ENCODE measurements at places on chromosomes 4 and X. TPM values are rescaled to one million over a fixed set of nuclear protein-coding genes. Genes with fewer than 3 reads are reported as not detected.

STK26 gene
- polyA plus RNA-seq, result 12.4 TPM

DKK2 gene
- 6.2 TPM for polyA plus RNA-seq

TMEM187 gene
- 5.3 TPM for polyA plus RNA-seq

NXF2 gene
- 0.71 TPM for polyA plus RNA-seq

SLIT2 gene
- 52.1 TPM for polyA plus RNA-seq

IL21 gene
- polyA plus RNA-seq, result not detected

PPP1R2C gene
- polyA plus RNA-seq, result not detected

ZBTB49 gene
- polyA plus RNA-seq, result 9.0 TPM

CT83 gene
- not detected for polyA plus RNA-seq

HTR2C gene
- polyA plus RNA-seq, result 0.51 TPM

KLF8 gene
- polyA plus RNA-seq, result 5.3 TPM

ARAP2 gene
- 7.2 TPM for polyA plus RNA-seq

TRO gene
- 127 TPM for polyA plus RNA-seq

DMP1 gene
- 0.14 TPM for polyA plus RNA-seq

TMPRSS11F gene
- polyA plus RNA-seq, result not detected

ETDB gene
- not detected for polyA plus RNA-seq

ABCG2 gene
- 6.8 TPM for polyA plus RNA-seq

STK32B gene
- polyA plus RNA-seq, result 9.2 TPM

- DNase-seq, result no peak
Measured at GRCh38 chr4:163606896-163607691, 112.6 kb downstream of the TMA16 start.

GRCh38 chr4:7872264-7872771 lies 67.3 kb downstream of the AFAP1 start:
- no peak for DNase-seq

- no peak for DNase-seq
Measured at GRCh38 chrX:926070-926469, 286.4 kb downstream of the CRLF2 start.

DNA sequence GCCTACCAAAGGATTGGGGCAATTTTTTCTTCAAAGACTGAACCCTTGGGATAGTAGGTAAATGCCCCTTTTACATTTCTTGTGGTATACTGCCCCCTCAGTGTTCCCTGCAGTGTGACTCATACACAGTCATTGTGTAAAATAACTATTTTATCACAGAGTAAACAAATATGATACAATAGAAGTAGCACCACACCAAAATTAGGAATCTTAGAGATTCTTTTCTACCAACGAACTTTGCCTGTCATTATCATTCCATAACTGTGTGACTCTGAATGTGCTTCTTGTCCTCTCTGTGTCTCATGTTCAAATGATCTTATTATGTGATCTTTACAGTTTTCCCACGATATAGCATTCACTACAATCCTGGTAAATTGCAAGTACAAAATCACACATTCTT lies 517.0 kb downstream of the ZIC3 start:
- no peak for DNase-seq

- no peak for DNase-seq
Measured at GRCh38 chrX:48896611-48897011, 957 bp downstream of the TIMM17B start.

DNA sequence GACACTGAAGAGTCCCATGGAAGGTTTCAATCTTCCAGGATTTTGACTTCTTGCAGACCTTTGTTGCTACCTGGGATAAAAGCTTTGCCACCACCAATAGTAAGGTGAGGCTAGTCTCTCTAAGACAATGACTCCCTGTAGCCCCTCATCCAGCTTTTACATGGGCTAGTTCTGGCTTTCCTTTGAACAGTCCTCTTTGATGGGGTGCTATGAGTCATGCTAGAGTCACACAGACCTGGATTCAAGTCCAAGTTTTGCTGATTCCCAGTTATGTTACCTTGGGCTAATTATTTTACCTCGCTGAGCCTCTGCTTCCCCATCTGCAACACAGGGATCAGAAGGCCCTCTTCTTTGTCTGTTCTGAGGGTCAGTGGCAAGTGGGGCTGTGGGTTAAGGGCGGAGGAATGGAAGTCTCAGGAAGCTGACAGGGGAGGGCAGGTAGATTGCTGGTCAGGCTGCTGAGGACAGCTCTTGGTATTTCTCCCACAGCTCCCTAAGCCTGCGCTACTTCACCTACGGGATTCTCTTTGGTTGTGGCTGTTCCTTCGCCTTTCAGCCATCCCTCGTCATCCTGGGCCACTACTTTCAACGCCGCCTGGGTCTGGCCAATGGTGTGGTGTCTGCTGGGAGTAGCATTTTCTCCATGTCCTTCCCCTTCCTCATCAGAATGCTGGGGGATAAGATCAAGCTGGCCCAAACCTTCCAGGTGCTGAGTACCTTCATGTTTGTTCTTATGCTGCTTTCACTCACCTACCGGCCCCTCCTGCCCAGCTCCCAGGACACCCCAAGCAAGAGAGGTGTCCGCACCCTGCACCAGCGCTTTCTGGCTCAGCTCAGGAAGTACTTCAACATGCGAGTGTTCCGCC lies 90.3 kb downstream of the RLIM start:
- no peak for DNase-seq

DNA sequence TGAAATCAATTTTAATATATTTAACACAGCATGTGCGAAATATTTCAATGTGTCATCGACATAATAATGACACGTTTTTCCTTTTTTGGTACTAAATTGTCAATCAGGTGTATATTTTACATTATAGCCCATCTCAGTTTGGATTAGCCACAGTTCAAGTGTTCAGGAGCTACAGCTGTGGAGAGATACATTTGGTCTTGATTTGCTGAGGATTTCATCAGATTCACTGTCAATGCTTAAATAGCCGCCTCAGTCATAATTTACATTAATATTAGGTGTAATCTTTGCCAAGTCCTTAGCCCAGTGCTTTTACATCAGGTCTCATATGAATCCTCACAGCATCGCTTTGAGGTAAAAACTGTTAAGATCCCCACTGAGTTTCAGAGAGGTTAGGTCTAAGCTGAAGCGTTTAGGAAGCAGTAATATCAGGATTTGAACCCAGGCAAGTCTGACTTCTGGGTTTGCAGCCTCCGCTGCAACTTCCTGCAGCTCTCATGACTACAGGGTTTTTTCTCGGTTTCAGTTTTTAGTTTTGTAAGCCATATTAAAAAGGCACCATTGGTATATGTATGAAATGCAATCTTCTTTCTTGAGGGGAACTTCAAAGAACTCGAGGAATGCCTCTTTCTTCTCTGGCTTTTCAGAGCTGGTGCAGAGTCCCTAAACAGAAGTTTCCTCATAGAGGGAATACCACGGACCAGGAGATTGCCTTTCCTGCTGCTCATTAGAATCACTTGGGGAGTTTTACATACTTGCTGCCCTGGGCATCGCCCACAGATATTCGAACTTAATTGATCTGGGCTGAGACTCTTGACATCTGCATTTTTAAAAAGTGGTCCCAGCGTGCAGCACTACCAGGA lies 6.4 kb downstream of the MTM1 start:
- no peak for DNase-seq

GRCh38 chr4:185110375-185110823 lies 32.7 kb upstream of the SLC25A4 start:
- no peak for DNase-seq

- DNase-seq, result no peak
Measured at GRCh38 chr4:145886871-145887240, 51.8 kb downstream of the ZNF827 start.

DNA sequence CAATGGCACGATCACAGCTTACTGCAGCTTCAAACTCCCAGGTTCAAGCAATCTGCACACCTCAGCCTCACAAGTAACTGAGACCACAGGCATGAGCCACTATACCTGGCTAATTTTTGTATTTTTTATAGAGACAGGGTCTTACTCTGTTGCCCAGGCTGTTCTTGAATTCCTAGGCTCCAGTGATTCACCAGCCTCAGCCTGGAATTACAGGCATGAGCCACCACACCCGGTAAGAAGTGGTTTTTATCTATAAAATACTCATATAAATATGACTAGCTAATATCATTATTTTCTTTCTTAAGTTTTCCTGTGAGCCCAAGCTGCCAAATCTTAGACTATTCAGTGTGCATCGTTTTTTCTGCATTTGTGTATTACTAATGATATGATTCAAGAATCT lies 4.4 kb downstream of the SCFD2 start:
- DNase-seq, result no peak

- no peak for DNase-seq
Measured at GRCh38 chr4:24003926-24004325, 114.1 kb upstream of the PPARGC1A start.

DNA sequence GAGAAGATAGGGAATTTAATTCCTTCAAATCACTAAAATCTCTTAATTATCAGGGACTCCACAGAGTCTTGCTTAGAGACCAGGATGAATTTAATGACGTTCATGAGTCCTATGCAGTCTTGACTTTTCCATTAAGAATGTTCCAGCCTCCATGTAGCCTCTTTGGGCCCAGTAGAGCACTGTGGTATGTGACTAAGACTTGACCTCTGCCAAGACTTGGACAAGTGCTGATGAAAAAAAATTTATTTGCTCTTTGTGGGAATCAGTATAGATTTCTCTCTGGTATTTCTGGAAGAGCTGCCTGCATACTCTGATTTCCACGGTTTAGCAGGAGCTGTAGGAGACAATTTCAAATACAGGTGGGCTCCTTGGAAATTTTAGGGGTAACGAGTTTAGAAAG lies 40.6 kb downstream of the CHRDL1 start:
- DNase-seq, result no peak

GRCh38 chrX:38868941-38869401 lies 67.7 kb downstream of the MID1IP1 start:
- no peak for DNase-seq

DNA sequence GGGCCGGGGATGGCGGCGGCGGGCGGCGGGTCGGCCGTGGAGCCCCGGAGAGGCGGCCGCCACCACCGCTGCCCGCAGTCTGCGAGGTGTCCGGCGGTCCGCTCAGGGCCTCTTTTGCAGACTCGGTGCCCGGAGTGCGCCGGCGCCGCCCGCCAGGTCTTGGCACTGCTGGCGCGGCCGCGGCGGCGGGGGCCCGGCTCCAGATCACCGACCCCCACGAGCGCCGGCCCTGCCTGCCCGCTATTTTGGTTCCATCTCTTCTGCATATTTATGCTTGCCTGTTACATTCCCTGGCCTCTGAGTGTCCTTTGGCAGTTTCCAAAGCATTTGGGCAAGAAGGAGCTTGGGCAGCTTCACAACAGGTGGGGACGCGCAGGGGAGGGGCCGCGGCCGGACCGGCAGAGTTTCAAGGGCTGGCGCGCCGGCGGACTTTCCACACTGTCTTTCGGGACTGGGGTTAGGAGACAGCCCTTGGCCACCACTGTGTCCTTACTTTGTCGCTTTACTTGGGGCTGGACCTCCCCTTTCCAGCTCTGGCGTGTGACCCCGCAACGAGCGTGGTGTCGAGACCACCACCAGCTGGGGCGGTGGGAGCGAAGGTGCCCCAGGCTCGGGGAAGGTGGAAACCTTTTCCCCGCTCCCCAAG lies 668 bp upstream of the TAPT1 start:
- DNase-seq, result no peak

GRCh38 chrX:139967300-139967699 lies 2.0 kb upstream of the CXorf66 start:
- DNase-seq, result no peak

DNA sequence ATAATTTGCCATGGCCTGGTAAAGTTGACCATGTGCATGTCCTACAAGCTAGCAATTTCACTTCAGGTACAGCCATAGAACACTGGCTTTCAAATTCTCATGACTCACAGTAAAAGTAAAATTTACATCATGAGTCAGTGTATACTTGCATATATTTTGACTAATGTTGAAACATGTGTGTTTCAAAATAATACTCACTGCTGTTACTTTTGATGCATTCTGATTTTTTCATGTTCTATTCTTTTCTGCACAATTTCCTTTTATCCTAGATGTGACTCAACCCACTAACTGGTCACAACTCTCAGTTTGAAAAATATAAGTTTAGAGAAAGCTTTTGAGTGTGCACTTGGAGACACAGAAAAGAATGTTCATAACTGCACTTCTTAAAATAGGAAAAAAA lies 365.7 kb downstream of the FGF13 start:
- no peak for DNase-seq

DNA sequence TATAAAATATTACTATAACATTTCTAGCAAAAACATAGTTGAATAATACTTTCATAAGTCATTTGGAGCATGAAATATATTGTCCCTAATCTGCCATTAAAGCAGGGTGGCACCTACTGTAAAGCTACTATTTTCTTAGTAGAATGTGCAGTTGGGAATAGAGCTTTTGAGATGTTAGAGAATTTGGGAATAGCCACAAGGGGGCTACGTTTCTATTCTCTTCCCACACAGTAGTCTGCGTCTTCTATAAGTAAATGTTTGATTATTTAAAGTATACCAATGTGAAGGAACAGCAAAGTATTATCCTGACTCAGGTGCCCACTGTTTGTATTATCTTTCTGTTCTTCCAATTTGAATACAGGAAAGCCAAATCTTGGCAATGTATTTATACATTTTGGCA lies 323.2 kb upstream of the GIMD1 start:
- DNase-seq, result no peak

DNA sequence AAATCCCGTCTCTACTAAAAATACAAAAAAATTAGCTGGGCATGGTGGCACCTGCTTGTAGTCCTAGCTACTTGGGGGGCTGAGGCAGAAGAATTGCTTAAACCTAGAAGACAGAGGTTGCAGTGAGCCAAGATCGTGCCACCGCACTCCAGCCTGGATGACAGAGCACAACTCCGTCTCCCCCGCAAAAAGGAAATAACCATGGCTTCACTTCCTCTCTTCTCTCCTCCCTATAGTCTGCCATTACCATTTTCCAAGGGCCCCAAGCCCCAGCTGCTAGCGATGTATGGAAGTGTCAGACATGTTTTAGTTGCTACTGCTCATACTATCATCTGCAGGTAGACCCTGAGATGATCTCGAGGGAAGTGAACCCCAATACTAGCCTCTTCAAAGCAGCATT lies 177.3 kb upstream of the FAM9B start:
- no peak for DNase-seq

- DNase-seq, result peak; percentile 2
Measured at GRCh38 chr4:150826306-150826705, 188.8 kb downstream of the LRBA start.

DNA sequence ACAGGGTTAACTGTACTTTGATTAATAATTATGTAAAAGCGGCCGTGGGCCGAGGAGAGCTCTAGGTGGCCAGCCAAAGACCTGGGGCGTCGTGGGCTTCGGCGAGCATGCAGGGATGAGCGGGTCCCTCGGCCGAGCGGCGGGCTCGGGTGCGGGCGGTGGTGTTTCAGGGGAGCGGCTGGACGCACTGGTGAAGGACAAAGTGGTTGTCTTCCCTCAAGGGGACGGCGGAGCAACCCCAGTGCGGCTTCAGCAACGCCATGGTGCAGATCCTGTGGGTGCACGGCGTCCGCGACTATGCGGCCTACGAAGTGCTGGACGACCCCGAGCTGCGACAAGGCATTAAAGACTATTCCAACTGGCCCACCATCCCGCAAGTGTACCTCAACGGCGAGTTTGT lies 103.0 kb upstream of the C1GALT1C1 start:
- no peak for DNase-seq

DNA sequence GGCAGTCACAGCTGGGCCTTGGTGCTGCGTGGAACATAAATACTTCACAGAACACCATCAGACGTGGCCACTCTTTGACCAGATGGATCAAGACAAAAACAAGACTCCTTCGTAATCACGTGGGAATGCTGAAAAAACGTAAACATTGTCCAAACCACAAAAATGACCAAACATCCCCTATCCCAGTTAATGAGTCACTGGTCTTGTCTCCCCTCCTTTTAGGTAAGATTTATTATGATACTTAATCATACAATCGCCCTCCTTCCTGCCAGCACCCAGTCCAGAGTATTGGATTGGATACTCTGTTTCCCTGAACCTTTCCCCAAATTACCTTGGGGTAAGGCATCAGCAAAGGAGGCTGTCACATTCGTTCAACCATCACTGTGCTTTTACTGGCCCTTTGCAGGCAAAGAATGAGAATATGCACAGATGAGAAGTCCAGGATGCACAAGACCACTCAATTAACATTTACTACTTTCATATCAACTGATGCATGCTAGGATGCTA lies 601 bp upstream of the TCEANC start:
- DNase-seq, result no peak

Data from renal cortex interstitium (tissue), 15 donors.